ENCODE measurements at places on chromosomes 6 and 20.
A peak's percentile ranks its signal among the peaks of the same experiment; 100 is the strongest.

GRCh38 chr6:134216301-134217010 is 101.5 kb downstream of the SGK1 start:
- peak; percentile 70 for DNase-seq

GRCh38 chr6:4271761-4272470 is 136.5 kb upstream of the ECI2 start:
- no peak for DNase-seq

DNA sequence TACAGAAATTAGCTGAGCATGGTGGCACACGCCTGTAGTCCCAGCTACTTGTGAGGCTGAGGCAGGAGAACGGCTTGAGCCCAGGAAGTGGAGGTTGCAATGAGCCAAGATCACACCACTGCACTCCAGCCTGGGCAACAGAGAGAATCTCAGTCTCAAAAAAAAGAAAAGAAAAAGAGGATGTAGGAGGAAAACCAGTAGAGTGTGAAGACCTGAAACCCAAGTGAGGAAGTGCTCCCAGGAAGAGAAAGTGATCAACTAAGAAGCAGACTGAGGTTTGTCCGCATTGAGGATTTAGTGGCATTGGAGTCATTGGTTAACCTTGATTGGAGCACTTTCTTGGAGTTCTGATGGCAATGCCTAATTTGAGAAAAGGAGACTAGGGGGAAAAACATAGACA is 20.6 kb upstream of the TASP1 start:
- no peak for DNase-seq

- peak; percentile 25 for DNase-seq
Observed at GRCh38 chr6:69164564-69165229, 529.6 kb downstream of the ADGRB3 start.

GRCh38 chr20:59087829-59088433 is 45.3 kb upstream of the PRELID3B start:
- peak; percentile 82 for DNase-seq

DNA sequence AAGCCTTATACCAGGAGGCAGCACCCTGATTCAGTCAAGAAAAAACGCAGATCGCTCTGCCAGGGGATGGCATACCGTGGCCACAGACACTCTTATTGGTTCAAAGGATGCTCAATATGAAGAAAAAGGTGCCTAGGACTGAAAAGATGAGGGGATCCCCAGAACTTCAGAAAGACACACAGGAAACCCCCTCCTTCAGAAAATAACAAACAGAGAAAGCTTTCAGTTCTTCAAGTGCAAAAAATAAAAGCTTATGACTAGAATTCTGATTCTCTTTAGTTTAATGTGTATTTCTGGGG is 17.7 kb upstream of the MYB start:
- no peak for DNase-seq

GRCh38 chr20:18662279-18663040 is 74.6 kb downstream of the DTD1 start:
- DNase-seq = no peak

- no peak for DNase-seq
Observed at GRCh38 chr6:43203718-43204095, 21.7 kb downstream of the CUL9 start.

DNA sequence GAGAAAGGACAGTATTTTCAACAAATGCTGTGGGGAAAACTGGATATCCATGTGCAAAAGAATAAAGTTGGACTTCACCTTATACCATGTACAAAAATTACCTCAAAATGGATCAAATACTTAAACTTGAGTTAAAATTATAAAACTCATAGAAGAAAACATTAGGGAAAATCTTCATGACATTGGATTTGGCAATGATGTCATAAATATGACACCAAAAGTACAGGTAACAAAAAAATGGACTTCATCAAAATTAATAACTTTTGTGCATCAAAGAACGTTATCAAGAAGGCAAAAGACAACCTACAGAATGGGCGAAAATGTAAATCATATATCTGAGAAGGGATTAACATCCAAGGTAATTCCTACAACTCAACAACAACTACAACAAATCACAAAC is 355.3 kb upstream of the SOX4 start:
- no peak for DNase-seq

- no peak for DNase-seq
Observed at GRCh38 chr20:49558826-49559225, 9.1 kb downstream of the PTGIS start.

DNA sequence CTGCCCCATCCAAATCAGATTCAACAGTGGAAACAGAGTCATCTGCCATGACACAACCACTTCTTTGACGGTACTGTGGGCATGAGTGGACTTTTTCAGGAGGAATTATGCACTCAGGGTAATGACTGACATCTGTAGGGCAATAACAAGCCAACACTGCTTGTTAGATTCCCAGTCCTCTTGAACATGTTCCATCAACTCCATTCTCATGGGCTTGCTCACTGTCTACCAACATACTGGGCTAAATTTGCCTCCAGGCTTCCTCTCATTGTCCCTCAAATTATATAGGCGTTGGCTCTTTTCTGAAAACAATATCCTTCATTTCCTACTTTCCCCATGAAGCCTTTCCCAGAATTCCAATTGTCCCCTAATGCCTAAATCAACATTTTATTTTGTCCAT is 43.1 kb downstream of the ANKEF1 start:
- DNase-seq = no peak

DNA sequence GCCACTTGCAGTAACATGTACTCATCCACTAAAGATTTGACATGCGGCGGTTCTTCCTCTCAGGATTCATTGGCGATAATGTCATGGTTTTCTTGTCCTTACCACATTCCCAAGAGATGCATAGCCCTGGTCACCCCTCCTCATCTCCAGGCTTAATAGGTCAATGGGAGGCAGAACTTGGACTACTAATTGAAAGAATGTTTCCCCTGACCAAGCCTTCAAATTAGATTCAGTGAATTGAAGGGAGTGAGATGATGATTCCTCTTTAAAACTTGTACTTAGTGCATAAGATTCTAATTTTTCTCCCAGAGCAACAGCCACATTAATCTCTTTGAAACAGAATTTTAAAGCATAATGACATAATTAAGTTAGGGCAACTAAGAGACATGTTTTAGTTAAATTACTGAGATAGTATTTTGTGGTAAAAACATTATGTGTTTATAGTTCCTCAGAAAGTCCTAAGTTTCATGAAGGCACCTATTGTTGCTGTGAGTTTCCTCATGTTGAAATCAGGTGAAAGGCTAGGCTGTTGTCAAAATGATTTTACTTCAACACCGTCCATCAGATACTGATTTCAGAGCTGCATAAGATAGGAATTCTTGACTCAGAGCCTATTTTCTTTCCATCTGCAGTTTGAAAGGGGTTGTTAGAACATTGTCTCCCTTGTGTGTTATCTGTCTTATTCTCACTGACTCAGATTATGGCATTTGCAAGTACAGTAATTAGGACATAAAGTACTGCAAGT is 48.5 kb downstream of the STK4 start:
- DNase-seq = peak; percentile 18

DNA sequence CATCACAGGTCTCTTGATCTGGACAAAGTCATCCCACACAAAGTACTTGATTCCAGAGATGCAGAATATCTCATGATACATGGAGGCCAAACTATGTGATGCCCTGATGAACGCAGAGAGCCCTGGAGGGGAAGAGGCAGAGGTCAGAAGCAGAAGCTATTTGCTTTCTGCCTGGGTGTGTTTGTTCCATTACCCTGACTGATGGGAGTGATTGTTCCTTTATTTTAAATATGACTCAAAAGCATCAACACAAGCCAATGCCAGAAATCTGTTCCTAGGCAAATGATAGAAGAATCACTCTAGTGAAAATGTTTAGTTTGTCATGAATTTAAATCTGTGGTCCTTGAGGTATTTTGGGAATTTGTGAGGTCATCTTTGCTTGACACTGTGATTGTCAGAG is 54.7 kb upstream of the GGTLC1 start:
- DNase-seq = no peak

DNA sequence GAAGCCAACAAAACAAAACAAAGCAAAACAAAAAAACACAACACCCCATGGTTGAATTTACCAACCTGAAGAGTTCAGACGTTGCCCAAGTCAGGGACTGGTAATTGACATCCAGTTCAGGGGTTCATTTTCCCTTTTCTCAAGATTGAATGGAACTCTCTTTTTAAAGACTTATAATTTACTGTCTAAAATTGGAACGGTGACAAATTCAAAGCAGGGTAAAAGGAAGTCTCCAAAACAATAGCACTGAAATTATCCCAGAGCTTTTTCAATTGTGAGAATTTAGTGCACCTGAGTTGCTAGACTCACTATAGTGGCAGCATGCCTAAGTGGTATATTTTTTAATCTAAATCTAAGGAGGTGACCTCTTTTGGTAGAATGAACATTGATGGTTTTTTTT is 90.9 kb upstream of the PREP start:
- no peak for DNase-seq

DNA sequence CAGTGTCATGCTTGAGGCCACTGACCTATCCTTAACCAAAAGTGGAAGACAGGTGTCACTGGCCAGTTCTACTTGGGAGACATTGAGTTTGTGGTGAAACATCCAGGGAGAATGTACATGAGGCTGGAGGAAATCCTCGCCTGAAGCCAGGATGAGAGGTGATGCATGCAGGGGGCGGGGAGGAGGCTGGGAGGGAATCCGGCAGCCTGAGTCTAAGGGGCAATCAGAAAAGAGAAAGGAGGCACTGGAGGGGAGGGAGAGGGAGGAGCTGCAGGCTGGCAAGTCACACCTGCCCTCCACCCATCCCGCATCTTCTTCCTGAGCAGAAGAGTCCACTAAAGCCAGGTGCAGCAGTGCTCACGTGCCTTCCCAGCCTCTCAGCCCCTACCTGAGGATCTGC is 14.9 kb upstream of the DDO start:
- DNase-seq = no peak

GRCh38 chr20:17909869-17910321 is 58.7 kb downstream of the SNX5 start:
- DNase-seq = no peak

- DNase-seq = peak; percentile 85
Observed at GRCh38 chr6:158972241-158973233, 27.5 kb downstream of the RSPH3 start.

DNA sequence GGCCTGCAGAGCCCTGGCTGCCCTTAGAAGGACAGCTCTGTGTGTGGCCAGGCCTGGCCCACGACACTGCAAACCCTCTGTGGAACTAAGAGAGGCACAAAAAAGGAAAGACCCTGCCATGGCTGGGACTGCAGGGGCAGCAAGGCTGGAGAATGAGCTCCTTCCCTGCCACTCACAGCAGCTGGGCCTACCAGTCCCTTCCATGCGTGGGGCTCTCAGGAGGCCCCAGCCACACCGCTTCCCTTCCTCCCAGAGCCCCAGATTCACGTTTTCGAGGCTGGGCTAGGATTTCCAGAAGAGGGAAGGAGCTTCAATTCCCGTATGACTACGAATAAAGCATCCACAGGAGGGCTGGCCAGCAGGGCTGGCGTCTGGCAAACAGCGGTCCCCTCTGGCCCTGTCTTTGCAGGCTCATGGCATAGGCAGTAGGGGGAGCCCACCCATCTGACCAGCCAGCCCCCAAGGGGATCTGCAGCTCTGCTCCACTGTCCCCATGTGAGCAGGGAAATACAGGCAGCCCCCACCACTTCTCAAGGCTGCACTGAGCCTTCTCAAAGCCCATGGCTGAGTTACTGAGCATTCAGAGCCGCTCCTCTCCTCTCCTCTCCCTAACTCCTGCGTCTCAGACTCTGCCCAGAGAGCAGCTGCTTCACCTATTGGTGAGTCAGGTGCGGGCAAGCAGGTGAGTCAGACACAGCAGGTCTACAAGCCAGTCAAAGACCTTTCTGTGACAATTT is 53.1 kb downstream of the NINL start:
- DNase-seq = no peak

- no peak for DNase-seq
Observed at GRCh38 chr6:12450467-12450866, 160.3 kb downstream of the EDN1 start.

DNA sequence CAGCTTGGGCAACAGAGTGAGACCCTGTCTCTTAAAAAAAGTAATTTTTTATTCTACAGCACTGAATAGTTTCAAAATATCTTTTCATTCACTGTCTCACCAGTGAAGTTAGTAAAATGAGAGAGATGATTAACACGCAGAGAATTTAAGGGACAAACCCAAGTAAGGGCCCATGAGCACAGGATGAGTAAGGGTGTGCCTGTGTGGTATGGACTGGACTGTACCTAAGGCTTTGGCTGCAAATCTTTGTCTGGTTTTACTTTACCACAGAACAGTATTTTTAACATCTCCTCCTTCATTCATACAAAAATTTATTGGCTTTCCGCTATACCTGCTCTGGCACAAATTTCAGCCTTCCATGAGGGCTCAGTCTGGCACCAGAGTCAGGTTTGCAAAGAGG is 433.3 kb downstream of the UTRN start:
- DNase-seq = no peak

Measured in OCI-M1 (cell line).